ENCODE measurements at places on chromosomes 3 and 15. TPM values are rescaled to one million over a fixed set of nuclear protein-coding genes. Genes with fewer than 3 reads are reported as not detected.

The MNS1 gene
- total RNA-seq: 8.4 TPM

The HRH1 gene
- total RNA-seq: 15.9 TPM

The CYP19A1 gene
- total RNA-seq: not detected

The TRPM7 gene
- total RNA-seq: 30.8 TPM

The GPR62 gene
- total RNA-seq: not detected

GRCh38 chr3:189776149-189776824, 145.1 kb downstream of the TP63 start:
- H3K27ac ChIP-seq: no peak overlapping the region
- H3K4me1 ChIP-seq: peaks cover 13% of the 10 kb centered on the region
- no peaks in the 10 kb centered on the region for H3K36me3 ChIP-seq

DNA sequence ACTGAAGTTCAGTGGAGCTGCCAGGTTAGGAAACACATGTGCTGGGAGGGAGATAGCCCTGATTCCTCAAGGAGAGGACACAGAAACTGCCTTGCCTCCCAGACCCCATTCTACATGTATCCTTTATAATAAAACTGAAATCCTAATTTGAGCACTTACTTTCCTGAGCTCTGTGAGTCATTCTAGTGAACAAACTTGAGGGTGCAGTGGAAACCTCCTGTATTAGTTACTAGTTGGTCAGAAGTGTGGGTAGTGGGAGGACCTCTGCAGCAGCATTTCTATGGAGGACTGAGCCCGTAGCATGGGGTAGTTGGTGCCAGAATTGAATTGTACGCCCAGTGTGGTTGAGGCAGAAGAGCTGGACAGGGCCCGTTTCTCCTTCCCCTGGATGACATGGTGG, 23.9 kb downstream of the ATP1B3 start:
- H3K27ac ChIP-seq: no peak overlapping the region
- H3K27me3 ChIP-seq: no peaks in the 10 kb centered on the region
- DNase-seq: no peak
- H3K4me1 ChIP-seq: peaks cover 5% of the 10 kb centered on the region

DNA sequence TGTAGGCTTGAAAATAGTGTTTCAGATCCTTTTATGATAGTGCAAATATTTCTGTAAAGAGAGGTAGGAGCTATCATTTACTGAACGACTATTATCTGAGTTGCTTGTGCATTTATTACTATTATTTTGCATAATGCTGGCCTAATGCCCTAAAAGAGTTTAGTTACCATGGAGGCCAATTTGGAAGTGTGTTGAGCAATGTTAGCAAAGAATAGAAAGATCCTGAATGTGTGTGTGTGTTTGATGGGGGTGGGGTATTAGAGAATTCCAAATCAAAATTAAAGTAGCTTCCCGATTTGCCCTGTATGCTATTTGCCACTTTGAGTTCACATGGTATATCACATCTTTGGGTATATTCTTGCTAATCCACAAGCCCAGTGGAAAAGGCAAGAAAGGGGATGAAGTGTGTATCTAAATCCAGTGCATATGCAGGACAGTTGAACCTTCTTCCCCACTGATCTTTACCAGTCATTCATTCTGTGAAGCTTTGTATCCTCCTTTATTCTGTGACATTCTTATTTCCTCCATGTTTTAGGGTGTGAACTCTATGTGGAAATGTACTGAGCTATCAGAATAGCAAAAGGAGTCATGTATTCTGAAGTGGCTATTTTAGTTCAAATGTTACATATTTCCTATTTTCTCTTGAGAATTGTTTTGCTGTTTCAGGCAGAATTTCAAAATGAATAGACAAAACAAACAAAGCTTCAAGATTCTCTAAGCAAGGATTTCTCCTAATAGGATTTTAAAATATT, 45.7 kb upstream of the PLSCR5 start:
- H3K27ac ChIP-seq: no peak overlapping the region
- H3K4me3 ChIP-seq: no peak overlapping the region
- no peak for DNase-seq

DNA sequence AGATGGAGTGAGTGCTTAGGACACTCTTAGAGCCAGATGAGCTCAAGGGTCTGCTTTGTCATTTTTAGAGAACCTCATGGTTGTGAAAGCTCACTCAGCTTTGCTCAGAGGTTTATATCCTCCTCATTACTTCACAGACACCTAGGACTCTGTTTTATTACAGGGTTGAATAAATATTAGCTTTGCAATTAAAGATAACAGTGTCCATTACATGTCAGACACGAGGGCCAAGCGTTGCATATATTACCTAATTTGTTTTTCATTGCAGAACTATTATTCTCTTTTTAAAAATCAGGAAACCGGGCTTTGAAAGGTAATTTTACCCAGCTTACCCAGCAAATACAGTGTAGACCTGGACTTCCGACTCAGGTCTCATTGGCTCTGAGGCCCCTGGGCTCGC, 16.1 kb downstream of the MAP6D1 start:
- H3K36me3 ChIP-seq: peaks cover 52% of the 10 kb centered on the region
- H3K4me3 ChIP-seq: no peak overlapping the region
- no peaks in the 10 kb centered on the region for H3K4me1 ChIP-seq
- DNase-seq: no peak
- no peak overlapping the region for H3K27ac ChIP-seq

DNA sequence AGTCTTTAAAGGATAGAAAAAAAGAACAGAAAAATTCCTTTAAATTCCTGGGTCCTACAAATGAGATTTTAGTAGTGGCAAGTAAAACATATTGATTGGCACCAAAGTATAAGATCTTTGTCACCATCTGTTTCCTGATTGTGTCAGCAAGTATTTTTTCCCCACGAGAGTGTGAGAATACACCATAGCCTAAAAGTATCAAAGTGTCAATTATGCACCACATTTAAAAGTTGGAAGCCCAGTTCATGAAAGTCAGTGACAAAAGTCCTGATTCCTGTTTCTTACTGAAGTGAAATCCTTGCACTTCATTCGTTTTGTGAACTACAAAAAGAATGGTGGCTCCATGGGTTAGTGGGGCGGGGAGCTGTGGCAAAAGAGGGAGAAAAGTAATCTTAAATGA, 83.8 kb upstream of the DPH6 start:
- DNase-seq: no peak
- no peak overlapping the region for H3K27ac ChIP-seq
- H3K4me3 ChIP-seq: no peak overlapping the region
- H3K27me3 ChIP-seq: no peaks in the 10 kb centered on the region
- no peaks in the 10 kb centered on the region for H3K36me3 ChIP-seq
